ENCODE measurements at places on chromosomes 2 and 18.

GRCh38 chr2:56325661-56326345 is 142.0 kb downstream of the CCDC85A start:
- no peak for DNase-seq

DNA sequence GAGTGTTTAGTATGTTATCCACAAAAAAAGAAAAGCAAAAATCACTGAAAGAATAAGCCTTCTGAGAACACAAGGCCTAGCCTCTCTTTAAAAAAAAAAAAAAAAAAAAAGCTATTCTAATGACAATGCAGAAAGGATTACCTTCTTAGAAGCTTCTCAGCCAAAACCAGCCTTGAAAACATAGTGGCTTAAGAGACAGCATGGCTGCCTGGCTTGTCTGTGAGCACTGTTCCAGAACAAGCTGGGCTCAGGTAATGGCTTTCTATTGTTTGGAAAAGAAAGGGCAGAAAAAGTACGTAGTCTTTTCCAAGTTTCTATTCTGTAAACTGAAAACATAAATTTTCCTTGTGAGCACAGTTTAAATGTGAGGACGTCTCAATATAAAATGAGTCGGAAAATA is 119.5 kb downstream of the MAP3K20 start:
- DNase-seq, result no peak

GRCh38 chr18:43046322-43046721 is 69.2 kb downstream of the RIT2 start:
- no peak for DNase-seq

DNA sequence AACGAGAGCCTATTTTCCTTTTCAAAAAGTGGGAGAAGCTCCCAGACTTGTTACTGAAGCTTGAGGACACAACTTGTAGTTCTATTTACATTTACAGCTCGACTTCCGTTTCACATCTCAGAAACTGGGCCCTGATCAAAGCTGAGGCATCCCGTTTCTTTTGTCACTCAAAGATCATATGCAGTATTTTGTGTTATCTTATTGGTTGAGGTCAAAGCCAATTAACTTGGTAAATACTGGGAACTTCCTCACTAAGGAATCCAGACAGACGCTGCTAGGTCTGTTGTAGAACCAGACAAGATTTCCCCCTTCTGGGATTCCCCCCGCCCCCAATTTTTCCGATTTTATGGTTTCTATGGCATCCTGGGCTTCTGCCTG is 50.3 kb downstream of the TSN start:
- DNase-seq, result no peak

Measured in CD8-positive, alpha-beta T cell (primary cell).